ENCODE measurements at places on chromosomes 4 and X.

GRCh38 chr4:54852054-54852453 lies 194.3 kb downstream of the KIT start:
- no peak for DNase-seq

DNA sequence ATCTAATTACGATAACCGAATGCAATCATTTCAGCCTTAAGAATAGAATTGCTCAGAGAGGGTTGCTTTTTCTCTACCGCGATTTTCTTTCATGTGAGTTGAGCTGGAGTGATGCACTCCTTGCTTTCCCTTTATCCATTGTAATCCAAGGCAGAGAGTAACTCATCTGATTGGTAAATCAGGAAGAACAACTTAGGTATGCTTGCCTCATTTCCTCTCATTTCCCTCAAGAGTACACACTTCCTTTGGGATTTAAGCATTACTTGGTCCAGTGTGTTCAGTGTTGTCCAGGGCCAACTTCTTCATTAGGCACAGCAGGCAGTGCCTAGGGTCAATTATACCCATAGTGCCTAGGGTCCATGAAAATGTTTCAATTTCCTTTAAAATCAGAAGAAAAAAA lies 15.7 kb upstream of the N4BP2 start:
- no peak for DNase-seq

GRCh38 chrX:15786915-15787314 lies 3.4 kb upstream of the ZRSR2 start:
- DNase-seq: no peak

GRCh38 chr4:163171590-163171989 lies 4.9 kb upstream of the NAF1 start:
- DNase-seq: no peak

GRCh38 chr4:65668201-65669089 lies 1.8 kb downstream of the EPHA5 start:
- DNase-seq: no peak

- DNase-seq: no peak
These were observed 49.0 kb upstream of the ZNF157 start for GRCh38 chrX:47321386-47321785.

DNA sequence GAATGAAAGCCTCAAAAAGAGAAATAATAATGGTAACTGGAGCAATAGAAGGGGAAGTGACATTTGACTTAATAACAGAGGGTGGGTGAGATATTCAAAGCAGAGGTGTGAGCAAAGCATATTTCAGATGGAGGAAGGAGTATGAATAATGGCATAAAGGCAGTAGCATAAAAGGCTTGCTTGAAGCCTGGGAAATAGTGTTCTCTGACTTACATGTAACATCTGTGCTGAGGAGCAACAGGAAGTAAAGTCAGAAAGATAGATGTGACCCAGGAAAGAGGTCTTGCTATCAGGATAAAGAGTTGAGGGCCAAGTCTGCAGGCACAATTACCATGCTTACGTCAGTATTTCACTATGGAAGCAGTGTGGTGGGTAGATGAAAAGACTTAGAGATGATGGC lies 28.4 kb downstream of the ATP10D start:
- no peak for DNase-seq

GRCh38 chr4:108834835-108835384 lies 72.1 kb upstream of the ETNPPL start:
- DNase-seq: no peak

- DNase-seq: no peak
These were observed 6.5 kb downstream of the RGS12 start for GRCh38 chr4:3299122-3299975.

GRCh38 chr4:114364857-114365256 lies 233.8 kb upstream of the UGT8 start:
- no peak for DNase-seq

DNA sequence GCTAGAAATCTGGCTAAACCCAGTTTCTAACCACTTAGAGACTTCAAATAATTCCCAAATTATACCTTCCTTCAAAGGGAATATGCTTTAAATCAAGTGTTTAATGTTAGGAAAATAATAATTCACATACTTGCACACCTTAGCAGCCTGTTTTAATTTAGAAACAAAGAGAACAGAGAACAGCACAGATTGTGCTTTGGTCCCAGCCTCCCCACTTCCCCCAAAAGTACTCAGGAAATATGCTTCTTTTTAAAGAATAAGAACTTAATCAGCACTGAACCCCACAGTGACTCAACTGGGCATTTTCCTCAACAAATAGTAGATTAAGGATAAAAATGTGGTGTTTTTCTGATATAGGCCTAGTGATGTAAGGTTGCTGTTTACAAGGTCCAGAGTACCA lies 295.8 kb downstream of the GBA3 start:
- DNase-seq: no peak

GRCh38 chr4:98692411-98692810 lies 34.0 kb upstream of the TSPAN5 start:
- no peak for DNase-seq

DNA sequence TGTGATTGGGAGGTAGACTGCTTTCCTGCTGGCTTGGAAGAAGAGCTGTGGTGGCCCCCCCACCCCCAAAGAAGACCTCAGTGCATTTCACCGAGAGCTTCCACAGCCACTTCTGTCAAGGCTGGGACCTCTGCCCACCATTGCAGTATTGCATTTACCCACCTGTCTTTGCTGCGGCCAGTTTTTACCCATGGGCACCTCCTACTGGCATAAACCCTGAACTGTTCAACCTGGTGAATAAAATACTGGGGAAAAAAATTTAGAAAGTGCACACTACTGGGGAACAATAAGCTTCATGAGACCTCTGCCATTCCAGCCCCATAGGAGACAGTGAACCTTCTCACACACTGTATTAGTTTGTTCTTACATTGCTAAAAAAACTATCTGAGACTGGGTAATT lies 40.3 kb downstream of the ARFIP1 start:
- no peak for DNase-seq

DNA sequence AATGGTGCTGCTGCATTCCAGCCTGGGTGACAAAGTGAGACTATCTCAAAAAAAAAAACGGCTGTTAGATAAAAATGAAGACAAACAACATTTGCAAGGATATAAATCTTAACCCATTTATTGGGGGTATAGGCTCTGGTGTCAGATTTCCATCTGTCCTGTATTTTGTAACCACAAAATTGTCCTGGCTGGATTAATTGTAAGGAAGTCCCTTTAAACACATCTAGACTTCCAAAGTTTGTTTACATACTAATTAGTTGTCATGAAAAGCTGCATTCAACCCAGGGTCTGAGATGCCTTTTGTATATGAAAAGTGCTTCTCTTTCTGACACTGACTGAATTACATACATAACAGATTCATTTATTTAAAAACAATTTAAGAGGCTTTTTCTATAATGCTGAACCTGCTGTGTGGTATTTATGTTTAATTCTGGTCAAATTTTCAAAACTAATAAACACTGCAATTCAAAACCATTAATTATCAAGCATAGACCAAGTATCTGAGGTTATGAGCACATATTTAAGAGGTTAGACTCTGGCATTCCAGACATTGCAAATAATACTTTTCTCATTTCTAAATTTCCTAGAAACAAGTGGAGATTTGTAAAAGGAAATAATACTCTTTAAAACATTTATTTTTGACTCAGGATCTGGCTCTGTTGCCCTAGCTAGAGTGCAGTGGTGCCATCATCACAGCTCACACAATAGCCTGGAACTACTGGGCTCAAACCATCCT lies 17.5 kb upstream of the UGDH start:
- no peak for DNase-seq

DNA sequence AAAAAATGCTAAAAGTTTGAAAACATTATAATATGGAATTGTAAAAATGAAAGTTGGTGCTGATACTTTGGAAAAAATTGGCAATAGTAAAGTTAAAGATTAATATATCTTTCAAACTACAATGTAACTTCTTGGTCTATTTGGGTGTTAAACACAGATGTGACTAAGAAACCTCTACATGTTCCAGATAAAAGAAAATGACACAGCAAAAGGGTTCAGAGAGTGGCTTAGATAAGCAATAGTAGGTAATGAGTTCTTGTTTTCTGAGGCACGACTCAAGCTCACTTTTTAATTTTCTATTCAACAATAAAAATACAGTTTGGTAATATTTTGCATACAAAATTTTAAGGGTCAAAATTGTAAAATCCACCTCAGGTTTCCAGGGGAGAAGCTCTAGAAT lies 292.7 kb downstream of the GALNTL6 start:
- DNase-seq: no peak

GRCh38 chr4:71266090-71266794 lies 72.6 kb upstream of the SLC4A4 start:
- DNase-seq: no peak

DNA sequence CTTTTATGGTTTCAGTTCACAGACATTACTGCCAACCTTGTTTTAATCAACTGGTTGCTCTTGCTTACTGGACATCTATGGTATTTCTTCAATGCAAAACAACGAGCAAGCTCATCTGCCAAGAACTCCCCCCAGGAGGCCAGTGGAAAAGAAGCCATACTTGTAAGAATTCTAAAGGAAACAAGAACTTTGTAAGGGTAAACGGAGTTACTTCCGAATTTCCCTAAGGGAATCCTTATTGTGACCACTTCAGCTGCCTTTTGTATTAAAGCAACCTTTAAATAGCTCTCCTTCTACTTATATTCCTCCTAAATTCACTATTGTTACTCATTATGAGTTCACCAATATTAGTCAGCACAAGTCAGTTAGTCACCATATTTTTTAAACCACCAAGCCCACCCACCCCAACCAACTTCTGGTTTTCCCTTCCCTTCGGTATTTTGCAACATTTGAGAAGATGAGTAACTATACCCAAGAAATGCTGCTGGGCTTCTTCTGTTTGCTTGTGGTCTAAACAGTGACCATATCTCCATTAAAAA lies 602.8 kb upstream of the DIPK2B start:
- no peak for DNase-seq

GRCh38 chr4:92522356-92522755 lies 218.6 kb downstream of the GRID2 start:
- no peak for DNase-seq

DNA sequence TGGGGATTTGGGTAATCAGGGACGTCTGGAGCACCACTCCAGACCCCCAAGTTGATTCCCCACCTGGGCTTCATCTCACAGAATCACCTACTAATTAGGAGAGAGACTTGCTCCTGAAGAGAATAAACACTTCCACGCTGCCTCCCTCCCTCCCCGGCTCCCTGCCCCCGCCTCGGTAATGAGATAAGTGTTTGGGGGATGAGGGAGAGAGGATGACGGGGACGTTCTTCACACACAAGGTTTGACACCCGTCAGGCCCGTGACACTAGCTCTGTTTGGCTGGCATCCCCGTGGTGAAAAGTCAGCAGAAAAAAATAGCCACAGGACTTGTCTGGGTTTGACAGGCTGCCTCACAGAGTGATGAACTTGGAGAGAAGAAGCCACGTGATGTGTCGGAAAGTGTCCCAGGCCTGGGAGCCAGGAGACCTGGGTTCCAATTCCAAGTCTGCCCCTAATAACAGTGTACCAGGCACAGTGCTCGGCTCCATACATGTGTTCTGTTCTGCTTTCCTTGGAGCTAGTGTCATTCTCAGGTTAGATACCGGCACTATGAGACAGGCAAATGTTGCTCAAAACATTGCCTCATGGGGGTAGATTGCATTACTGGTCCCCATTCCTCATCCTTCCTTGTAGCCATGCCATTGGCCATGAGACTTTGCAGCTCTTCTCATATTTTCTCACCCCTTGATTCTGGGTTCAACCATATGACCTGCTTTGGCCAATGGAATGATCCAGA lies 578.0 kb downstream of the BCOR start:
- DNase-seq: no peak

GRCh38 chr4:40976343-40976742 lies 226.6 kb downstream of the NSUN7 start:
- DNase-seq: no peak

DNA sequence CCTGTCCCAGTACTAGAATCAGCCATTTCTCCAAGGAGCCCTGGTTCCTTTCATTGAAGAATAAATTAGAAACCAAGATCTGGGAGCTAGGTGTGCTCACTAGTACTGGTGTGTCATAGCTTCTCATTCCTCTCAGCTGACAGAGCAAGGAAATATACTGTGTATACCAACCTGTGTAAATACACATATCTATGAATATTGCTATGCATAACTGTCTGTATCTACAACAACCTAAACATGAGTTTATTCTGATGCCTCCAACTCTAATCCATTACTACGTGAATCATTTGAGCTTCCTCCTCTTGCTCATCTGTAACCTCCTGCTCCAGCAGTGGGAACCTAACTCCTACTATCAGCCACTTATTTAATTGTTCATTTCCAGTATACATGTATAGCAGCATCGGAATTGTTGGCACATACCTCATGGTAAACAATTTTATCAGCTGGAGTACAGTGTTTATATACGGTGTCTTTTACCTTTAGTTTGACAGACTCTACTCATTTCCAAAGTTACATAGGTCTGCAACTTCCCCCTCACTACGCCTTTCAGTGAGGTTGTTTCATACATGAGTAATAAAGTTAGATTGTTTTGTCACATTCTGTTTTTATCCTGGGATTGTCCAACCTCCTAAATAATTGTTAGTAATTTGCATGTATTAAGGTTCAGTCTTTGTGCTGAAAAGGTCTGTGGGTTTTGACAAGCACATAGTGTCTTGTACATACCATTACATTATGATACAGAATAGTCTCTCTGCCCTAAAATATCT lies 7.1 kb upstream of the SCRG1 start:
- DNase-seq: no peak

- no peak for DNase-seq
These were observed 693 bp downstream of the OCIAD1 start for GRCh38 chr4:48831532-48832030.

GRCh38 chrX:136920001-136920400 lies 39.5 kb upstream of the RBMX start:
- DNase-seq: no peak

- DNase-seq: no peak
These were observed 174.0 kb upstream of the GATB start for GRCh38 chr4:151934766-151935165.

- DNase-seq: no peak
These were observed 113.8 kb upstream of the STIM2 start for GRCh38 chr4:26746802-26747213.

DNA sequence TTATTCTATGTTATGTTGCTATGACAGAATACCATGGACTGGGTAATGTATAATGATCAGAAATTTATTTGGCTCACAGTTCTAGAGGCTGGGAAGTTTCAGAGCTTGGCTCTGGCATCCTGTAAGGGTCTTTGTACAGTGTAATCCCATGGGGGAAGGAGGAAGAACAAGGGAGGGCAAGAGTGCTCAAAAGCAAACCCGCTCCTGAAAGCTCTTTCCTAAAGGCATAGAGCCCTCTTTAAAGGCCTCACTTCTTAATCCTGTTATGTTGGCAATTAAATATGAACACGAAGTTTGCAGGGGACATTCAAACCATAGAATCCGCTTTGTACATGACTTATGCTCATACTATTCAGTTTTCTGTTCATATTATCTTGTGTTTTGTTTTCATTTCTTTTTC lies 191.3 kb upstream of the CTSO start:
- DNase-seq: no peak

GRCh38 chrX:51837451-51837850 lies 56.0 kb upstream of the MAGED1 start:
- DNase-seq: no peak

DNA sequence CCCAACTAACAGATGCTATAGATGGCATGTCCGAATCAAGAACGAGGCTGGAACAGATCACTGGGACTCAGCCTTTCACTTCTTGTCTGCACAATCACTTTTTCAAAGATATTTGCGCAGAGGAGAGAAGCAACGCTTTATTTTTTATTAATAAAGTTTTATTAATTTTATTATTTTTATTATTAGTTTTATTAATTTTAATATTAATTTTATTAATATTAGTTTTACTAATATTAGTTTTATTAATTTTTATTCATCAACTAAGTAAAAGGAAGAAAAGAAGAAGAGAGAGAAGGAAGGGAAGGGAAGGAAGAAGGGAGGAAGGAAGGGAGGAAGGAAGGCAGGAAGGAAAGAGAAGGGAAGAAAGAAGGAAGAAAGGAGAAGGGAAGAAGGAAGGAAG lies 236.4 kb upstream of the HHIP start:
- no peak for DNase-seq
